M059J (cell line): ENCODE measurements at places on chromosomes 2 and 18.

- DNase-seq: no peak
Measured at GRCh38 chr2:221473451-221473850, 98.7 kb downstream of the EPHA4 start.

DNA sequence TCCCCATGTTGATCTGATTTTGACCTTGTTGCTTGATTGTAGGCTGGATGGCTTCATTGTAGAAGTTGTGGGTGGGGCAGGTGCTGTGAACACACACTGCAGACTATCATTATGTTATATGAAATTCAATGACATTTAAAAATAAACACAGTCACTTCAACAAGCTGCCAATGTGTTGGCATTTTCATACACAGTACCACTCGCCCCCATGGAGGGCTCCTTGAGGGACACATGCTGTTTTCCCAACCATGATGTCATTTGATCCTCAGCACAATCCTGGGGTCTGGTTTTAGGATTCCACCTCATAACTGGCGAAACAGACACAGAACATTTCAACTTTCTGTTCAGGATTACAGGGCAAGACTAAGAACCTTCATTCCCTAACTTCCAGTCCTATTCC is 86.9 kb downstream of the ZCCHC2 start:
- no peak for DNase-seq

DNA sequence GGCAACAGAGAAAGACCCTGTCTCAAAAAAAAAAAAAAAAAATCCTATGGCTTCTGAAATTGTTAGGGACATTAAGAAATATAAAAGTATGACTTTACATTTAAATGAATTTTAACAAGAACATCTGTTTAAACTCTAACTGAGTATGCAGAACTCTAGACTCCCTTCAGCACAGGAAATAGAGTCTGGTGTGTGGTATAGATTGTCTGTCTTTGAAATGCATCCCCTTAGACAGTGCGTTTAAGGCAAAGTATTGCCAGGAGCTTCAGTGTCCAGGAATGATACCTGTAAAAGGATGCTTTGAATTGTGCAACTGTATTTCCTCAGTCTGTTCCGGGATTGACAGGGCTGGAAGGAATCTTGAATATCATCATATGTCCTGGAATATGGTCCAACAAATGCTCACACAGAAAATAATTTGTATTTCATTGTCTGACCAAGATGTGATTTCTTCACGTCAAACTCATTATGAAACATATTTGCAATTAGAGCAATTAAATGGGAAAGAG is 133.0 kb upstream of the RASGRP3 start:
- DNase-seq: no peak

DNA sequence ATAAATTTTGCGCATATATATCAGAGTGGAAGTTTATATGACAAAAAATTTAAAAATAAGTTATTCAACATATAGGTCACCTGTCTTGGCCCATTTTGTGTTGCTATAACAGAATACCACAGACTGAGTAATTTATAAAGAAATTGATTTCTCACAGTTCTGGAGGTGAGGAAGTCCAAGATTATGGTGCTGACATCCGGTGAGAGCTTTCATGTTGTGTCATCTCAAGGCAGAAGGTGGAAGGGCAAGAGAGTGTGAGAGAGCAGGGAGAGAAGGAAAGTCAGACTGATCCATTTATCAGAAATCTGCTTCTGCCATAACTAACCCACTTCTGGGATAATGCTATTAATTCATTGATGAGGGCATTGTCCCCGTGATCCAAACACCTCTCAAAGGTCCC is 9.0 kb upstream of the FEZ2 start:
- DNase-seq: no peak

DNA sequence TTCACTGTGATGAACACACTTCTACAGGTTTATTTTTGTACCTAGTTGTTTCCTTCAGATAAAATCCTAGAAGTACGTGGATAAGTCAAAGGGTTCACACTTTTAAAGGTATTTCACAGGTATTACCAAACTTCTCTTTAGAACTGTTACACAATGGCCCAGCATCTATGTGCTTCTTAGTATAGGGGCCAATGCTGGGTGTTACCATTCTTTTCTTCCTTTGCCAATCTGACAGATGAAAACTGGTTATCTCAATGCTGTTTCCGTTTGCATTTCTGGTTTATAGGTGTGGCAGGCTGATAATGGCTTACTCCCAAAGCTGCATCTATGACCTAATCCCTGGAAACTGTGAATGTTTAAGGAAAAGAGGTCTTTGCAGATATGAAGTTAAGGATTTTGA is 2.8 kb upstream of the TCF7L1 start:
- no peak for DNase-seq

GRCh38 chr2:121104721-121105141 is 180.3 kb downstream of the TFCP2L1 start:
- DNase-seq: no peak

DNA sequence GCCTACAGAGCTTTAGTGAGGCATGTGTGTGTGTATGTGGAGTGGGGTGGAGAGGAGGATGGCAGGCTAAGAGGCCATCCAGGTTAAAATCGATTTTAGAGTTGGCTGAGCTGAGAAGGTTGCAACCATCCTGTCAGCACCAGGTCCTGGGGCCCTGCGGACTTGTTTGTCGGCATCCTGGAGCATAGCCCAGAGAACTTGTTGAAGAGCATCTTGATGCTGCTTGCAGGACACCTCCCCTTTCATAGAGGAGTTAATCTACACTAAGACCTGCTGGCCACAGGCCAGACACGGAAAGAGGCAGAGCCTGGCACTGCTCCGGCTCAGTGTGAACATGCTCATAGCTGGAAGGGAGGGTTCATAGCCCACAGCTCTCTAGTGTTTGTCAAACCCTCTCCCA is 72.1 kb upstream of the RGPD5 start:
- no peak for DNase-seq

- no peak for DNase-seq
Measured at GRCh38 chr18:26652501-26652900, 104.1 kb upstream of the KCTD1 start.

- no peak for DNase-seq
Measured at GRCh38 chr2:24635181-24635580, 144.1 kb downstream of the NCOA1 start.

- peak; percentile 49 for DNase-seq
Measured at GRCh38 chr2:120520929-120521912, 175.3 kb downstream of the INHBB start.

DNA sequence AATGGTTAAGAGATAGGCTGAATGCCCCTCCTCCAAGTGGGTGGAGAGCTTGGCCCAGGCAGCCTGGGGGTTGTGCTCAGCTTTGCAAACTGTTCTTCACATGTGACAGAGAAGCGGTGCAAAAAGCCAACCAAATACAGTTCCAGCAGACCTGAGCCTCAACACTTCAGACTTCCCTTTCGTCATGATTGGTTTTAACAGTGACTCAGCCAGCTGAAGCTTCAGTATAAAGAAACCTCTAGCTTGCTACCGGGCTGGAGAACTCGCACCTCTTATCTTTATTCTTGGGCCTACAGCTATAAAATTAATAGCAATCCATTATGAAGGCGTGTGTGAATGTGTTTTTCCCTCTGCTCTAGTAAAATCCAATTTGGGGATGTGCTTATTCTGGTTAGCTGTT is 20.0 kb downstream of the SETBP1 start:
- DNase-seq: no peak

GRCh38 chr18:51070545-51070944 is 40.5 kb downstream of the SMAD4 start:
- DNase-seq: peak; percentile 83

- no peak for DNase-seq
Measured at GRCh38 chr18:74804677-74805076, 207.0 kb downstream of the ZNF407 start.

GRCh38 chr2:30584116-30584515 is 137.1 kb downstream of the LCLAT1 start:
- no peak for DNase-seq

DNA sequence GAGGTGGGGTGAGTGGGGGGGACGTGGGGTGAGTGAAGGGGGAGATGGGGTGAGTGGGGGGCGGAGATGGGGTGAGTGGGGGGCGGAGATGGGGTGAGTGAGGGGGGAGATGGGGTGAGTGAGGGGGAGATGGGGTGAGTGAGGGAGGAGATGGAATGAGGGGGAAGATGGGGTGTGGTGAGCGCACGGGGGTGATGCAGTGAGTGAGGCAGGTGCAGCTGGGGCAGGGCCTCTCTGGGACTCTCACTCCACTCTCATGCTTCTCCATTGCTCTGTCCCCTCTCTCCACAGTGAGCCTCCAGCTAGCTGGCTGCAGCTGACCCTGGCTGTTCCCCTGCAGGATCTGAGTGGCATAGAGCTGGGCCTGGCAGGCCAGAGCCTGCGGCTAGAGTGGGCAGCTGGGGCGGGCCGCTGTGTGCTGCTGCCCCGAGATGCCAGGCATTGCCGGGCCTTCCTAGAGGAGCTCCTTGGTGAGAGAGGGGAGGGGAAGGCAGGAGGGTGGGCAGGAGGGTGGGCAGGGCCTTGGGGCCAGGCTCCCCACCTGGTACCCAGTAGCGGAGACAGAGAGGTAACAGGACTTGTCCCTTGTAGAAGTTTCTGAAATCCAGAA is 13.9 kb upstream of the SLC4A3 start:
- no peak for DNase-seq

- DNase-seq: no peak
Measured at GRCh38 chr2:71932780-71933466, 214.7 kb downstream of the CYP26B1 start.

DNA sequence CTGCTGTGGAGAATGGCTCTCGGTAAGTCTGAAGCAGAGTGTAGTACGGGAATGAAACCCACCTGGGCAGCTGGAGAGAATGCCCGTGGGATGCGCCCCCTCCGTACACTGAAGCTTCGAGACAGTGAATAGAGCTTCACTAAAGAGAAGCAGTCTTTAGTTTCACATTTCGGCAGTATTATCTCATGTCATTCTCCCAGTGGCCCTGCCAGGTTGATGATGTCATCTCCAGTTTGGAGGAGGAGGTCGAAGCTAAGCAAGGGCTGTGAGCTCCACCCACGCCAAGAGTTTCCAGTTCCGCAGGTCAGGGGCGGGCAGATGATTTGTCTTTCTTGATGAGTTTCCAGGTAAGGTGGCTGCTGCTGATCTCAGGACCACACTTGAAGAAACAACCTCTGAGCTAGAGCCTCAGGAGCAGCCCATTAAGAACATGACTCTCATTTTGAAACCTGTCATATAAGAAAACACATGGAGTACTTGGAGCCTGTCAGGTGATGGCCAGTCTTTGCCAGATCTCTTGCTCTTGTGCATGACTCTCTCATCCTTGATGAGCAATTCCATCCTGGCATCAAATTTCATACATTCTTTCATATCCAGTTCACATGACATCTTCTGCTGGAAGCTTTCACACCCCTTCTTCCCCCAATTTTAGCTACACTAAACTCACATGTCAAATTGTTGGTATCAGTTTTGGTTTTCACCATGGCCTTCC is 475.0 kb downstream of the RNF144A start:
- no peak for DNase-seq

GRCh38 chr2:226116346-226116745 is 683.3 kb downstream of the IRS1 start:
- DNase-seq: no peak

GRCh38 chr2:113276216-113276760 is 2.4 kb downstream of the PAX8 start:
- DNase-seq: no peak

GRCh38 chr2:68344031-68344430 is 21.1 kb upstream of the PLEK start:
- DNase-seq: peak; percentile 63

- DNase-seq: peak; percentile 66
Measured at GRCh38 chr2:71801969-71802368, 345.7 kb downstream of the CYP26B1 start.

DNA sequence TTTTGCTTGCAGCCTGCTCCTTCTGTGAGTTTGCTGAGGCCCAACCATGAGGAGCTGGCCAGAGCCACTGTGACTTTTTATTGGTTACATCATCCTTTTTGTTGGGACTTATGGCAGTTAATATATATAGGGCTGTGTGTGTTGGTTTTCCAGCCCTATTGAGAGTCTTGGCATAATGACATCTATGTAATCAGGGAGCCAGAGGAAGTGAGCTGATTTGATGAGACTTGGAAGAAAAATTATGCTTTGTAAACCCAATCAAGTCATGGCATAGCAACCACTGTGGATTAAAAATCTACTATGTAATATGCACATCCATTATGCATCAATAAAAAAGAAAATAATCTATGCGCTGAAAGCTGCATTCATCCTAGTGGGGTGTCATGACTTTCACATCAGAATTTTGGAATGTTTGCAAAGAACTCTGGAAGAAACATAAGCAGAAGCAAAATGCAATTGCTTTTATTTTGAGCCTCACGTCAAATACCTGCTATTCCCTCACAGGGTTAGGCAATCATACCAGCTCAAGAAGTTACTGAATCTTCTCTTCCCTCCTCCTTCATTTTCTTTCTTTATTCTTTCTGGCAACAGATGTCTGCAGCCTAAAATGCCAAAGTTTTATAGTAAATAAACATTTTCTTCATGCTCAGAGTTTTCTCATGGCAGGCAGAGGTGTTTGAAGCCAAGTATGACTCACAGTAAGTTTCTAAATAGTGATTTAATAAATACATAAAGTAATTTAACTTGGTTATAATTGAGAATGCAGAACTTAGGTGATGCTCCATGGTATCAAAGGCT is 308.5 kb downstream of the KCNS3 start:
- DNase-seq: peak; percentile 23

DNA sequence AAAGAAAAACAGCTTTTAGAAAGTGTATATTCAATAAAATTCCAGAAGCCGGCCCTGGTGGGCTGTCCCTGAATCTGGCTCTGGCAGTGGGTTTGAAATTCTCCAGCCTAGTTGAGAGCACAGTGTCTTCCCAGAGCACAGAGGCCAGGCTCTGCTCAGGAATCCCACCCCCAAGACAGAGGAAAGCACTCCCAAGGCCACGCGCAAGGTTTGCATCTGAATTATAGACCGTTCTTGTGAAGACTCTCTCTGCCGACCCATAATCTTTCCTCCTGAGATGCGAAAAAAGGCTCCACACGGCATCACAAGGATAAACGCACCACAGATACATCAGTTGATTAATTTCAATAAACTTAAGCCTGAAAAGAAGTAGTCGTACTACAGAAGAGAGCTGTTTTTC is 342.2 kb downstream of the CMPK2 start:
- no peak for DNase-seq
